ENCODE measurements at places on chromosomes 5 and 9.

DNA sequence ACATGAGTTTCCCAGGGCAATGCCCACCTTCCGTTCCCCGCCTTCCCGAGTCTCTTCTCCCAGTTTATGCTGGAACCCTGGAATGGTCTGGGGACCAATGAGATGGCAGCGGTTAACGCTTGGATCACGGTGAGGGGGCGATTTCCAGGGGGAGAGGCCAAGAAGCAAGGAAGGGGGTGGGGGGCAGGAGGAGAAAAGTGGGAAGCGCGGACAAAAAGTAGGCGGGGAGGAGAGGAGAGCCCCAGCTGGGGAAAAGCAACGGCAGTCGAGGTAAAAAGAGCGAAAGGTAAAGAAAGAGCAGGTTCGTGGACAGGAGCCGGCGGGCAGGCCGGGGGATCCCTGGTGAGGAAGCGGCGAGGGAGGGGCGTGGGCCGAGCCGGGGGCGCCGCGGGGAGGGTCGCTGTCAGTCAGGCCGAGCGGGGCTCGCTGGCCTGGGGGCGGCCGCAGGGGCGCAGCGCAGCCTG is 508 bp upstream of the SNCAIP start:
- DNase-seq: no peak

- DNase-seq: no peak
Observed at GRCh38 chr5:170892196-170892595, 30.4 kb downstream of the RANBP17 start.

DNA sequence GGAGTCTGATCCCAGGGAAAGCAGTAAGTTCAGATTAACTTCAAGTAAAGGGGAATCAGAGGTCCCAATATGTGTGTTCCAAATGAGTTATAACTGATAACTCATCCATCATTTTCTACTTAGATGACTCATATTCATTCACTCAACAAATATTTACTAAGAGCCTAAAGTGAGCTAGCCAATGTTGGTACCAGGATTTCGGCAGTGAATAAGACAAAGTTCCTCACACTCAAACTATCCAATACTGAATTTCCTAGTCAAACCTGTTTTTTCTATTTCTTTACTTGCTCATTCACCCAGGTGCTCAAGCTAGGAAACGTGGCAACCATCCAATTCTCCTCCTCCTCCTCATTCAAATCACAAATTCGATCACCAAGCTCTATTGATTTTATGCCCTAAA is 25.8 kb downstream of the FBXW2 start:
- no peak for DNase-seq

DNA sequence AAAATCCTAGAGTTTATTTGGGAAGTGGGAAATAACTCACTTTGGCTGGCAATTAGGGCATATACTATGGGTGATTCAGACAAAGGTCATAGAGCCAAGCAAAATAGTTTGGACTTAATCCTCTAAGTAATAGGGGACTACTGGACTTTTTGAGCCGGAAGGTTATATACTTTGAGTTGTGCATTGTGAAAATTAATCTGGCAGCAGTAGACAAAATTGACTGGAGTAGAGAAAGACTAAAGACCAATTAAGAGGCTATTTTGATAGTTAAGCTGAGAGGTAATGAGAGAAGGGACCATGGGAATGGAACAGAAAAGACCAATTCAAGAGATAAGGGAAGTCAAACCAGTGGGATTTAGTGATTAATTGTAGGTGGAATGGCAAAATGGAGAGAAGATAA is 28.9 kb downstream of the COX7C start:
- no peak for DNase-seq

All from thymus (tissue), 14 donors.